Tibial nerve (tissue), 4 donors: ENCODE measurements at places on chromosomes 3 and 15. TPM values are rescaled to one million over a fixed set of nuclear protein-coding genes. Genes with fewer than 3 reads are reported as not detected.

GRCh38 chr15:44633603-44634002, 29.9 kb downstream of the SPG11 start:
- DNase-seq: no peak

DNA sequence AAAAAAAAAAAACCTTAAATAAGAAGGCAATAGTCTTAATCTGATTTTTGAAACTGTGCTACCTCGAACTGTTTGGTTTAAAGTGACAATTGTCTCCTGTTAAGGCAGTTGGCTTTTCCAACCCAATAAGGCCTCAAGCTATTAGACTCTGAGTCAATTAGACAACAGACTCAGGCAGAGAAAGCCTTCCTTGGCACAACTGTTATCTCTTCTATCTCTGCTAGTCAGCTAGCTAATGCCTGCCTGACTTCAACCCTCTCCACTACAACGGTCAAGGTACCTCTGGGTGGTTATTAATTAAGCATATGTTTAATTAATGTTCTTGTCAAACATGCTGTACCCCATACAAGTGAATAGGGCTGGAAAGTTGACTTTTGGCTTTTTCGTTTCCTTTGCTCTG, 110.2 kb upstream of the NLGN1 start:
- DNase-seq: no peak

GRCh38 chr15:90211009-90211408, 9.9 kb downstream of the SEMA4B start:
- no peak for DNase-seq

GRCh38 chr3:6097021-6097420, 763.9 kb upstream of the GRM7 start:
- DNase-seq: no peak

DNA sequence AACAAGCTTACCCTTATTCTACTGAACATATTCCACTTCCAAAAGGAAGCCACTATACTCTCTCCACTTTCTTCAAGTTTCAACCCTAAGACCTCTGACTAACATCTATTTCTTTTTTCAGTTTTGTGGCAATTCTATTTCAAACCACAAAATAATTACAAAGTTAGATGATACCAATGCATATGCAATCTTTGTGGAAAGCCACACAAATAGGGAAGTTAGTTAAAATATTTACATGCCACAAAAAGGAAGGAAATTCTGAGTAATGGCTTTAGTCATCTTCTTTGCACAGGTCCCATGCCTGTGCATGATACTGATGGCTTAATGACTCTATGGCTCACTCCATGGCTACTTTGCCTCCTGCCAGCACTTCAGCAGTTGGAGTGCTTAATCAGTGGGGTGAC, 57.0 kb upstream of the MCTP2 start:
- no peak for DNase-seq

- no peak for DNase-seq
These were observed 152.3 kb downstream of the IGF1R start for GRCh38 chr15:98800437-98801233.

DNA sequence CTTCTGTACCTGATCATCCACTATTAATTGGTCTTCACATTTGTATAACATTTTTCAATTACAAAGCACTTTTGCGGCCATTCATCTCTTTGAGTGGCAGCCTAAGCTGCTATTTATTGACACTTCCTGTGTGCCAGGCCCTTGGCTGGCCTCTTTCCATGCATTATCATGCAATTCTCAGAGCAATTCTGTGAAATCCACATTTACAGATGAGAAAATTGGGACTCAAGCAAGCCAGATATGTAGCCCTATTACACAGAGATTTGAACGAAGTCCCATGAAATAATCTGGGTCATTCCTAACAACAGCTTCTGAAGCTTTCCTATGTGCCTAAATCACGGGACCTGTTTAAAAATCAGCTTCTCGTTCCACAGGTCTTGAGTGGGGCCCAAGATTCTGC, 17.4 kb downstream of the SLC6A1 start:
- DNase-seq: no peak

- DNase-seq: no peak
These were observed 197.6 kb upstream of the CFAP20DC start for GRCh38 chr3:59247402-59247841.

DNA sequence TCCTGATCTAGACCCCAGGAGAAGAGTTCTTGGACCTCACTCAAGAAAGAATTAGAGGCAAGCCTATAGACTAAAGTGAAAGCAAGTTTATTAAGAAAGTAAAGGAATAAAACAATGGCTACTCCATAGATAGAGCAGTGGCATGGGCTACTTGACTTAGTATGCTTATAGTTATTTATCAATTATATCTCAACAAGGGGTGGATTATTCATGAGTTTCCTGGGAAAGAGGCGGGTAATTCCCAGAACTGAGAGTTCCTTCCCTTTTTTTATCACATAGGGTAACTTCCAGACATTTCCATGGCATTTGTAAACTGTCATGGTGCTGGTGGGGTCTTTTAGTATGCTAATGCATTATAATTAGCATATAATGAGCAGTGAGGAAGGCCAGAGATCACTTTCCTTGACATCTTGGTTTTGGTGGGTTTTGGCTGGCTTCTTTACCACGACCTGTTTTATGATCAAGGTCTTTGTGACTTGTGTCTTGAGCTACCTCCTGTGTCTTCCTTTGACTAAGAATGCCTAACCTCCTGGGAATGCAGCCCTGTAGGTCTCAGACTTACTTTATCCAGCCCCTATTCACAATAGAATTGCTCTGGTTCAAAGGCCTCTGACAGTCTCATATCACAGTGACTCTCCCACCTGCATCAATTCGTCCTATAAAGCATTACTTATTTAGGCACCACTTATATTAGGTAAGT, 35.3 kb upstream of the PLSCR2 start:
- DNase-seq: no peak

The IL16 gene
- total RNA-seq: 79.0 TPM

The RAD51 gene
- 0.42 TPM for total RNA-seq

The MOBP gene
- total RNA-seq: not detected

The PLA2G4D gene
- not detected for total RNA-seq

The FOXB1 gene
- not detected for total RNA-seq
